ENCODE measurements at places on chromosomes 6 and 20.

- DNase-seq = no peak
Measured at GRCh38 chr6:141351721-141352120, 781.0 kb upstream of the GJE1 start.

DNA sequence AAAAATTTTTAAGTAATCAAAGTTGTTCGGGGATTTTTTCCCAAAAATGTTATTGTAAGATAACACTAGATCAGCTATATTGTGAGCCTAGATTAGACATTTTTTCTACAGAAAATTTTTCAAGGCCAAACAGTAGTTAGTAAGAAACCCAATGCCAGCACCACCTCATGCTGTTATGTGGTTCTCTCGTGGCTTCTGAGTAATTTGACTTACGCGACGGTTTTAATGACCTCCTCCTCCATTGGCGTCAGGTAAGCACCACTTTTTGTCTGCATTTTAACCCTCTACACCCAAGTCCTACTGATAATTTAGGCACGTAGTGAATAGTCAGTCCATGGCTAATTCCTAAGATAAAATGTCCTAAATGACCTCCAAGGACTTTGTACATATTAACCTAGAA lies 9.7 kb downstream of the RPS6KA2 start:
- DNase-seq = no peak

DNA sequence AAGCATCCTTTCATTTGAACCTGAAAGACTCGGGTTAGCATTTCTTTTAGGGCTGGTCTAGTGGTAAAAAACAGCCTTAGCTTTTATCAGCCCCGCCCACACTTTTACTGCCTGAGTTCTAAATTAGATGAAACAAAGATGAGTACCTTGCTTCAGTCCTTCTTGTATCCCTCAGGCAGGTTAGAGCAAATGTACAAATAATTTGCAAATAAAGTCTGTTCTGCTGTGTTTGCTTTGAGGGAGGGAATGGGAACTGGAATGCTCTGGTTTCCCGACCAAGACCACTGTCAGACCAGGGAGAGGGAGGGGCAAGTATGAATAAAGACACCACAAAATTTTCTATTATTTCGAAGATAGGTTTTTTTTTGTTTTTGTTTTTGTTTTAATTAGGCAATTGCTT lies 85.5 kb upstream of the FLRT3 start:
- DNase-seq = no peak

GRCh38 chr6:134990262-134990661 lies 40.4 kb upstream of the ALDH8A1 start:
- no peak for DNase-seq

DNA sequence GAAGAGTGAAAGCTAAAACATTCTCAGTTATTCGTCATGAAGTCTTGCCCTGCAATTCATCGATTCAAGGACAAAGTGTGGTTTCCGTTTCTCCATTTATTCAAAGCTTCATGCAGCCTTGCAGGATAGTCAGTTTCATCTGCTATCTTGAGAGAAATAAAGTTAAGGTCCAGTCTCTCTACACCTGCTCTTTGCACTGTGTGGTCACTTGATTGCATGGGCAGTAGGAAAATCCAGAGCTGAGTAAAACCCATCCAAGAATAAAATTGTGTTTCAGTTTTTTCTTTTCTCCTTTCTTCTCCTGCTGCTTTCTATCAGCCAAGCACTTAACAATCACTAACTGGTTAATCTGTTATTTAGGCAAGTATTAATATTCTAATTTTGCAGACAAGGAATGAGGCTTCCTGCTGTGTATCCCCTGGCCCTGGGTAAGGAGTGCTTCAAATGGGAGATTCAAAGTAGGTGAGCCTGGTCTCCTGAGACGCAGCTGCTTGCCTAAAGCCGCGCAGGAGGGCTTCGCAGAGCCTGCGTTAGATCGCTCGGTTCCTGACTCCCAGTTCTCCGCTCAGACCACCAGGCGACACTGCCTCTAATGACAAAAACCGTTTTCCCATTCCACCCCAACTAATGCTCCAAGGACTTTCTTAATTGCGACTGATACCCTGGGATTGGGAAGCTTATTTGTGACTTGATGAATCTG lies 808.3 kb downstream of the TFAP2A start:
- DNase-seq = no peak

DNA sequence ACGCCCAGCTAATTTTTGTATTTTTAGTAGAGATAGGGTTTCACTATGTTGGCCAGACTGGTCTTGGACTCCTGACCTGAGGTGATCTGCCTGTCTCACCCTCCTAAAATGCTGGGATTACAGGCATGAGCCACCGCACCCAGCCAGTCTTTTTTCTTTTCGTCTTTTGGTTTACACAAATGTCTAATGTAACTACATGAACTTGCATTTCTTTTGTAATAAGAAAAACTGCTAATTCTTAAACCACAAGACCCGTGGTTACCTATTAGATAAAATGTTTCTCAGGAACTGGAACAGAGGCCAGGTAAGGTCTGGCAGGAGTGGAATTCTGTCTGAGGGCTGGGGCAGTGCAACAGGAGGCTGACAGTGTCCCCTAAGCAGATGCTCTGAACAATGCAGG lies 32.7 kb upstream of the GSTA3 start:
- no peak for DNase-seq

GRCh38 chr20:59818911-59819310 lies 114.5 kb downstream of the SYCP2 start:
- DNase-seq = no peak

GRCh38 chr20:56715309-56715708 lies 86.2 kb downstream of the TFAP2C start:
- no peak for DNase-seq

DNA sequence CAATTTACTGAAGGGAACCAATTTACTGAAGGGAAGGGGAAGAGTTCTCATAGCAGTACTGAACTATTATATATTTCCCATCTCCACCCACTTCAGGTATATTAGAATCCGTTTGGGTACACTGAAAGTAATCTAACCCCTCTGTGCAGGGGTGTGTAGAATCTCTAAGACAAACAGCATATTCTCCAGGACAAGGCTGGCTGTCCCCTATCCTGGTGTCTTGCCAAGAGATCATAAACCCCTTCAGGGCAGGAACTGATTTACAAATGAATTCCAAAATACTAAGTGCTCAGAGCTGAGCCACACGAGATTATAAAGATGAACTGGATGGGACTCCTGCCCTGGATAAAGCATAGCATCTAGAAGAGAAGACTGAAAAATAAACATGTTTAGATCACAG lies 9.2 kb downstream of the ASF1A start:
- DNase-seq = no peak

- no peak for DNase-seq
Measured at GRCh38 chr6:6781873-6782227, 193.3 kb downstream of the LY86 start.

DNA sequence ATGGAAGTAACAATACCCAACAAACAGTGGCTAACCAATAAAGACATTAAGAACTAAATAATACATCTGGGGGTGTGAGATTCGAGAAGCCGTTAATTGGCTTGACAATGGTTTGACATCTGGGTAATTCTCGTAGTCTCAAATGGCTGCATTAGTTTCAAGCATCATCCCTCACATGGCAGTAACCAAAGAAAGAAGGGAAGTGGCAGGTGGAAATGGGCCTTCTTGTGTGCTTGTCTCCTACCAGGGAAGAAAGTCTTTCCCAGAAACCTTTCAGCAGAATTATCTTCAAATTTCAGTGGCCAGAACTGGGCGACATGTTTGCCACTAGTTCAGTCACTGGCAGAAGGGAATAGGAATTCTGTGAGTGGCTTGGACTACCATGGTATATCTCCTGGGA lies 10.4 kb downstream of the STK4 start:
- no peak for DNase-seq

- peak; percentile 60 for DNase-seq
Measured at GRCh38 chr6:57316581-57317059, 810 bp upstream of the PRIM2 start.

- DNase-seq = no peak
Measured at GRCh38 chr6:158416883-158417759, 104.9 kb downstream of the TULP4 start.

GRCh38 chr6:36851149-36851614 lies 11.9 kb upstream of the CPNE5 start:
- DNase-seq = no peak

GRCh38 chr20:17227669-17228623 lies 1.1 kb downstream of the PCSK2 start:
- no peak for DNase-seq

GRCh38 chr6:129029778-129030177 lies 146.8 kb downstream of the LAMA2 start:
- no peak for DNase-seq

DNA sequence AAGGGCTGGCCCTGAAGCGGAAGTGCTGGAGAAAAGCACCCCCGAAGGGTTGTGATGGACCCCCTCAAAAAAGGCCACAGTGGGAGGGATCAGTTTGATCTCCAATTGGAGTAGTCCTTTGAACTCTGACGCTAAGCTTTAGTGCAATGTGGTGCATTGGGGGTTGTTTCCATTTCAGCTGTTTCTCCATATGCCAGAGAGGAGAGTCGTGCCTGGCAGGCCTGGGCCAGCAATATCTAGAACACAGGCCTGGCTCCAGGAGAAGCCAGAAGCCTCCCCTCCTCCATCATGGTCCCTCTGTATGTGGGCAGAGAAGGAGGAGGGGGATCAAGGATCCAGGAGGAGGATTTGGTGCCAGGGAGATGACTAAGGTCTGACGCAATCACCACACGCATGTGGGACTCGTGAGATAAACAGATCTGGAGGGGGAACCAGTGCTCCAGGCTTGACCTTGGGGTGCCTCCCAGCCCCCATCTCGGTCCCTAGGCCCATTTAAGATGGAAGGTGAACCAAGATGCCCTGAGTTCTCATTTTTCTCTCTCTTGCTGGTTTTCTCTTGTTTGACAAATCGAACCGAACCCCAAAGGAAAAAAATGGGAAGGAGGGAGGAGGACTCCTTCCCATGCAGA lies 517.4 kb upstream of the JARID2 start:
- peak; percentile 53 for DNase-seq

DNA sequence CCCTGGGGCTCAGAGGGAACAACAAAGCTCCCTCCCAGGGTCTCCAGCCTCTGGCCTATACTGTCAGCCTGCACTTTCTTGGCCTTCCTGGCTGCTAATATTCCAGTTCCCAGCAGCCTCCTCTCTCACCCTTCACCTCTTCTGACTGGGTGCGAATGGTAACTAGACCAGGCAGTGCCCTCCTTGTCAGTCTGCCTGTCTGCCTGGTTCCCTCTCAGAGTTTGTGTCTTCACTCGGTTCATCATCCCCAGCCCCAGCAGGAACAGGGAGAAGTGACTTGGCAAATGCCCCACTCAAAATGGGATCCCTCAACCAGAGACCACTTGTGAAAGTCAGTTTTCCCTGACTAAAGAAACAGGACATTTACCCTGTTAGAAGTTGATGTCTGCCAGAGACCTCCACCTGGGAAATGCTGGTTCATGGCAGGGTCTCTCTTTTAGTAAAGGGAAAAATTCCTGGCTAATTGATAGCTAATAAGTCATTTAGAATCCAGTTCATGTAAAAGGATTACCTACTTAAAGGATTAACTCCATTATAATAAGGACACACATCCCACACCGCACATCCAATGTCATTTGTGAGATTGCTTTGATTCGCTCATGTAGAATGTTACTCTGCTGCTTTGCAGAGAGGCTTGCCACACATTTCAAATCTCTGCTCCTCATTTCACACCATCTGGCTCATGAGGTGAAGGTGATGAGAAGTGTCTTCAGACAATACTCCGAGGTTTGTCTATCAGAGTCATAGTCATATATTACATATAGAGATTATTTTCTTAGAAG lies 18.6 kb upstream of the MICB start:
- DNase-seq = no peak

GRCh38 chr6:112004201-112005012 lies 49.5 kb upstream of the CCN6 start:
- no peak for DNase-seq

GRCh38 chr6:140979642-140980091 lies 1153.1 kb upstream of the GJE1 start:
- peak; percentile 14 for DNase-seq

- DNase-seq = no peak
Measured at GRCh38 chr20:40189621-40190020, 499.4 kb downstream of the MAFB start.

DNA sequence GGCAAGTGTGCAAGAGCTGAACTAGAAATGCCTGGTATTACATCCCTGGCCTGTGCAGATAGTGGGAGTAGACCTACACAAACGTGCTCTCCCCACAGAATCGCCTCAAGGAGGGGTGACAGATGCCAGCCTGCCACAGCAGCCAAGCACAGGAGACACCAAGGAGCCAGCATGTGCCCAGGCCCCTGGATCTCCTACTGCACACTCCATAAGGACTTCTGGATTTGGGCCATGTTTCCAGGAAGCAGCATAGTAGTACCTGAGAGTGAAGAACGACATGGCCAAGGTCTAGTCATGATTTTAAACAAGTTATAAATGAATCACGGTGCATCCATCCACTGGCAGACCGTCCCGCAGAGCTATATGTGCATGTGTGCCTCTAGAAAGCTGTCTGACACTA lies 232.2 kb downstream of the SYNDIG1 start:
- no peak for DNase-seq

DNA sequence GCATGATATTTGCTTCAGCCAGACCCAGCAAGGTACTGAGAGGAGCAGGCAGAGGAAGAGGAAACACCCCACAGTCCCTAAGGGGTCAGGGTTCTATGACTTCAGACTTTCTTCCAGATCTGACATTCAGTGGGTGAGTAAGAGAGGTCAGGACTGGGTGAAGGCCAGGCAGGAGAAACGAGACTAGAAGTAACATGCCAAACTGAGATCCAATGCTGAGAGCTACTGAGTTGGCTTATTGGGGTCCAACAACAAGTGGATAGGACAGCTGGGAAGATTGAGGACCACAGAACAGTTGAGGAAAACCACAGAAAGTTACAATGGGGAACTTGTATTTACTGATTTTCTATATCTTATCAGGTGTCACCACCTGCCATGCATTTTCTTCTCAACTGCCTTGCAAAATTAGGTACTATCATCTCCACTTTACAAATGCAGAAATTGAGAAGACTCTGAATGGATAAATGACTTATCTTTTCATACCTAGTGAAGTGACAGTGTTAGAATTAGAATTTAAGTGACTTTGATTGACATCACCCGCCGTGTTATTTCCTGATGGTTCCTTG lies 43.8 kb upstream of the HIVEP1 start:
- DNase-seq = no peak

DNA sequence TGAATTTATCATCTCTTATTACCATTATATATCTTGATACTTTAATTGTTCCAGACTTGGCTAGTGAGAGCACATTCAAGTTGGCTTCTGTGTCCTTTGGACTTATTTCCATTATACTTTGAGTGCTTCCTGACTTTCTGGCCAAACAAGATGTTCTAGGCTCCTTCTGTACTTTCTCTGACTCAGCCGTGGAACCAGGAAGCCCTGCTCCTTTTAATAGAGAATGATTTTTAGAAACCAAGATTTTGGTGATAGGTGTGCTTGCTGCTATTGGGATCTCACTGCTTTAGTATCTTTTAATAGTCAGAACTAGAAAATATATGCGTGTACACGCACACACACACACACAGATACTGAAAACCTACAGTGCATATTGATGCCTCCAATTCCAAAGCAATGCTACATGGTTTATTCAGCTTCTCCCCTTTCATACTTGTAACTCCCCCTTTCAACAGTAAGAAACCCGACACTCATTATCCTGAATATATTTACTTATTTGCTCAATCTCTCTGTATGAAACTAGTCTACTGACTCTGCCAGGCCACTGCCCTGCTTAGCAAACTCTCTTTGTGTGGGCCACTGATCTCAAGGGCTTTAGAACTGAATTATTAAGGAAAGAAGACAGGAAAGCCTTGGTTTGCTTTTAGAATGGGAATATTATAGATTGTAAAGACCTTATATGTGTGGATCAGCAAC lies 42.7 kb upstream of the EZR start:
- no peak for DNase-seq

GRCh38 chr20:37095108-37095598 lies 644 bp downstream of the RBL1 start:
- DNase-seq = no peak

- no peak for DNase-seq
Measured at GRCh38 chr6:11775791-11776409, 2.7 kb downstream of the ADTRP start.
